ENCODE measurements at places on chromosomes 6 and 20. TPM values are rescaled to one million over a fixed set of nuclear protein-coding genes. Genes with fewer than 3 reads are reported as not detected.

DNA sequence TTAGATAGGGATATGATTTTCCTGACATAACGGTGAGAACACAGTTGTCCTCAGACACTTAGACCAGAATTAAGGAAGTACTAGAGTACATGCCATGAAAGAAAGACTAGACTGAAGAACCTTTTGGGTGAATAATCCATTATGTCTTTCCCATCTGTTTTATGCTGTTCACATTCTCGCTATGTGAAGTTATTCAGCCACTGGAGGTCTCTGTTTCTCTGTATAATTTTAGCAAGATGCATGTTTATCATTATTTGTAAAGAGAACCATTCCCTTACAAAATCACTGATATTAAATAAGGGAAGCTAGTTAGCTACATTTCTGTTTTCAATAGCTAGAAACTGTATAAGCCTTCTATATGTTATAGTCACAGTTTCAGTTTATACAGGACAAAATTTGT lies 391.9 kb downstream of the CD109 start:
- H3K36me3 ChIP-seq: no peaks in the 10 kb centered on the region
- no peak overlapping the region for H3K27ac ChIP-seq
- no peak overlapping the region for H3K4me3 ChIP-seq
- no peaks in the 10 kb centered on the region for H3K27me3 ChIP-seq
- no peak for DNase-seq
- no peaks in the 10 kb centered on the region for H3K4me1 ChIP-seq

DNA sequence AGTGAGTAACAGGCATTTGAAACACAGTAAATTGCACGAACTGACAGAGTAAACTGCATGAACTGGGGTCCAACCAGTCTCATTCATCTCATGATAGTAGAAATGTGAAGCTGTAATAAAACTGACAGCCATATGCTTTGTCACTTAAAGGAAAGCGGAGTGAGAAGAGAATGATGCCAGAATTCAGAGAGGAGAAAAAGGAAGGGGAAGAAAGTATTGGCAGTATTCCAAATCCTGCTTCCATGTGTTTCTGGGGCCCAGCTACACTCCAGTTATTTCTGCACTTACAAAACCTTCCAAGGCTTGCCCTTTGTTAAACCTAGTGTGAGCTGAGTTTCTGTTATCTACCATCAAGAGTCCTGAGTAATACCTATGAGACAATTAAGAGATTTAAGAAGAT lies 17.2 kb downstream of the SNX14 start:
- no peak overlapping the region for H3K27ac ChIP-seq
- peaks cover 18% of the 10 kb centered on the region for H3K4me1 ChIP-seq
- H3K36me3 ChIP-seq: peaks cover 7% of the 10 kb centered on the region
- DNase-seq: no peak
- no peaks in the 10 kb centered on the region for H3K27me3 ChIP-seq
- no peak overlapping the region for H3K4me3 ChIP-seq

- DNase-seq: no peak
- H3K4me3 ChIP-seq: no peak overlapping the region
- no peaks in the 10 kb centered on the region for H3K27me3 ChIP-seq
- peaks cover 14% of the 10 kb centered on the region for H3K4me1 ChIP-seq
- peaks cover 11% of the 10 kb centered on the region for H3K36me3 ChIP-seq
- no peak overlapping the region for H3K27ac ChIP-seq
These were observed 41.4 kb downstream of the MCM8 start for GRCh38 chr20:5991623-5992441.

- no peak for DNase-seq
- H3K36me3 ChIP-seq: no peaks in the 10 kb centered on the region
- no peak overlapping the region for H3K4me3 ChIP-seq
These were observed 55.9 kb downstream of the TRAF3IP2 start for GRCh38 chr6:111549746-111550145.

GRCh38 chr6:37696220-37696840 lies 1.4 kb downstream of the MDGA1 start:
- peak; percentile 42 for DNase-seq
- peaks cover 33% of the 10 kb centered on the region for H3K27me3 ChIP-seq
- peaks cover 33% of the 10 kb centered on the region for H3K4me1 ChIP-seq

GRCh38 chr20:33188421-33188820 lies 20.5 kb downstream of the BPIFA2 start:
- DNase-seq: no peak
- no peaks in the 10 kb centered on the region for H3K4me1 ChIP-seq
- no peak overlapping the region for H3K27ac ChIP-seq

- H3K36me3 ChIP-seq: peaks cover 10% of the 10 kb centered on the region
- H3K4me3 ChIP-seq: no peak overlapping the region
- no peaks in the 10 kb centered on the region for H3K27me3 ChIP-seq
- H3K27ac ChIP-seq: no peak overlapping the region
These were observed 6.6 kb upstream of the GUCA1B start for GRCh38 chr6:42201382-42201781.

DNA sequence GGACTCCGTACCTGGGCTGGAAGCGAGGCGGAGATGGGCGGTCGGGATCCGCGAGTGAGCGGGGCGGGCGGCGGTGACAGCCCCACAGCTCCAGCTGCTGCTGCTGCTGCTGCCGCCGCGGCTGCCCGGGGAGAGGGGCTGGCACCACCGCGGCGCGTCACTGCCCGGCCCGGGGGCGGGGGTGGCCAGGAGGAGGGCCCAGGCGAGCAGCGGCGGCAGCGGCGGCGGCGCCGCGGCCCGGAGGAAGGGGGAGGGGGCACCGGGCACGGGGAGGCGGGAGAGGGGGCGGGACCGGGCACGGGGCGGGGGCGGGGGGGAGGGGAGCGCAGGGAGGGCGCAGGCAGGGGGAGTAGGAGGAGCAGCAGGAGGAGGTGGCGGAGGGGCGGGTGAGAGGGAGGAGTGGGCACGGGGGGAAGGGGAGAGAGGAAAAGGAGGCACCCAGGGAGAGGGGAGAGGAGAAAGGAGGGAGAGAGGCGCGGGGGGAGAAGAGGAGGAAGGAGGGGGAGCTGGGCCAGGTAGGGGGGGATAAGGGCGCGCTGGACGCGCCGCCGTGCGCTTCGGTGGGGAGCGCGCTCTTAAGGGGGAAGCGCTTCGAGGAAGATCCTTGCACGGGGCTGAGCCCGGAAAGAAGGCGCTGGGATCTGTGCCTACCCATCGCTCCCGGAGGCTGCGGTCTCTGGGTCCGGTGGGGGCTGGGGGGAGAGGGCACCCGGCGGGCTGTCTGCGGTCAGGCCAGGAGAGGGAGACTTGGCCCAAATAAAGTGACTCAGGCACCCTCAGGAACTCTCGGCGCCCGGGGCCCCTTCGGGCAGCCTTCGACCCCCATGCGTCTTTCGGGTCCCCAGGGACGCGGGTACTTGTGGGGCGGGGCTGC lies 101.5 kb downstream of the NOL4L start:
- no peak overlapping the region for H3K27ac ChIP-seq
- peak; percentile 77 for DNase-seq
- H3K4me1 ChIP-seq: peaks cover 31% of the 10 kb centered on the region
- H3K27me3 ChIP-seq: no peaks in the 10 kb centered on the region
- peaks cover 5% of the 10 kb centered on the region for H3K36me3 ChIP-seq
- peak overlapping the region; percentile 85 for H3K4me3 ChIP-seq

GRCh38 chr6:113879186-113880096 lies 22.3 kb downstream of the MARCKS start:
- H3K4me1 ChIP-seq: no peaks in the 10 kb centered on the region
- H3K36me3 ChIP-seq: no peaks in the 10 kb centered on the region
- H3K4me3 ChIP-seq: no peak overlapping the region
- H3K27me3 ChIP-seq: peaks cover 43% of the 10 kb centered on the region
- H3K27ac ChIP-seq: no peak overlapping the region

Gene PROCR
- 1.7 TPM for total RNA-seq

Gene OR2J3
- total RNA-seq: not detected

Gene DYNLT2
- total RNA-seq: 2.7 TPM
